ENCODE measurements at places on chromosomes 2 and 18. TPM values are rescaled to one million over a fixed set of nuclear protein-coding genes. Genes with fewer than 3 reads are reported as not detected.

Gene HOXD1
- not detected for total RNA-seq

Gene RMDN2
- total RNA-seq, result 21.5 TPM

Gene STAT4
- 16.1 TPM for total RNA-seq

Gene NEU4
- total RNA-seq, result 0.92 TPM

Gene VIT
- total RNA-seq, result 0.23 TPM

Gene UGT1A8
- not detected for total RNA-seq

Gene IL36RN
- not detected for total RNA-seq

Gene SCRN3
- 49.6 TPM for total RNA-seq
